ENCODE measurements at places on chromosomes 7 and 10.

- DNase-seq = no peak
Observed at GRCh38 chr10:104233817-104234216, 1.7 kb upstream of the CFAP43 start.

- DNase-seq = no peak
Observed at GRCh38 chr7:85508642-85509410, 322.0 kb upstream of the SEMA3D start.

GRCh38 chr10:93437086-93437945, 44.8 kb downstream of the MYOF start:
- DNase-seq = no peak

GRCh38 chr7:44796034-44796503, 412 bp upstream of the PPIA start:
- DNase-seq = no peak

GRCh38 chr7:92304406-92304893, 58.7 kb downstream of the ANKIB1 start:
- DNase-seq = no peak

DNA sequence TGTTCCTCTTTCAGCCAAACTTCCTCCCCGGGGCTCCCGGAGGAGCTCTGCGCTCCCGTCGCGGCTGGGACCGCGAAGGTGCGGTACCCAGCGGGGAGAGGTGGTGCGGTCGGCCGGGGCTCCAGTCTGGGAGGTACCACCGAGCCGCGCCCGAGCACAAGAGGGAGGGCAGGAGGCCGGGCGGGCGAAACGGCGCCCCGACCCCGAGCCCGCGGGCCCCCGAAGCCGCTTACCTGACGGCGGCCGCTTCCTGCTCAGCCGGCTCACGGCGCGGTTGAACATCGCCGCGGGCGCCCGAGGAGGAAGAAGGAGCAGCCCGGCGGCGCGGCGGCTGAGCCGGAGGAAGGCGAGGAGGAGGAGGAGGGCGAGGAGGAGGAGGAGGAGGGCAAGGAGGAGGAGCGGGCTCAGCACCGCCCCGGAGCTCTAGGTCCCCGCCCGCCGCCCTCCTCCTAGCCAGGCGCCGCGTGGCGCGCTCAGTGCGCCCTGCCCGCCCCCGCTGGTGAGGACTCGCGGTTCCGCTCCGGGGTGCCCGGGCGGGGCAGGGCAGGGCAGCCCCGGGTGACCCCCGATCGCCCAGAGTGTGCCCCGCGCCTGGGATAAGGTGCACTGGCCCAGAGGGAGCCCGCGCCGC, at the start of gene RGS10:
Gene RGS10 (minus strand): TSS at position 363 of the 631 bp plus-strand sequence. CDS start 81 bp downstream, at position 282.
- DNase-seq = peak; percentile 78

GRCh38 chr7:41977151-41977651, 259.8 kb downstream of the GLI3 start:
- no peak for DNase-seq

GRCh38 chr10:21260066-21260465, 265.4 kb downstream of the SKIDA1 start:
- DNase-seq = no peak

DNA sequence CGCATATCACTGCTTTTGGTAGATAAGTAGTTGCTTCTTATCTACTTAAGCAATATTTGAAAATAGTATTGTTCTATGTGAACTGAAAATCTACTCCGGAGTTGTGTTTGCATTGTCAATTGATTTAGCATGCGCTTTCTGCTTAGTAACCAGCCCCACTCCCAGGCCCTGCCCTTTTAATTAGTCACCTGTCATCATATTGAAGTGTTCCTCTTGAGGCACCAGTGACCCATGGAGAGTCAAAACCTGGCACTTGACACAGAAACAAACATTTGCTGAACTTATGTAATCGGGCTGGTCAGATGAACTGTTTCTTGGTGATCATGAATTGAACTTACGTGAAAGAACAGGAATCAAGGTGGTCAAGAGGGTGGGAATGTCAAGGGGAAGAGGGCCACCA, 27.8 kb upstream of the CDHR3 start:
- DNase-seq = no peak

GRCh38 chr7:118793582-118793981, 569.1 kb downstream of the ANKRD7 start:
- no peak for DNase-seq

GRCh38 chr10:118500477-118501104, 94.9 kb downstream of the PRLHR start:
- no peak for DNase-seq

- no peak for DNase-seq
Observed at GRCh38 chr7:42688056-42688371, 223.9 kb downstream of the C7orf25 start.

DNA sequence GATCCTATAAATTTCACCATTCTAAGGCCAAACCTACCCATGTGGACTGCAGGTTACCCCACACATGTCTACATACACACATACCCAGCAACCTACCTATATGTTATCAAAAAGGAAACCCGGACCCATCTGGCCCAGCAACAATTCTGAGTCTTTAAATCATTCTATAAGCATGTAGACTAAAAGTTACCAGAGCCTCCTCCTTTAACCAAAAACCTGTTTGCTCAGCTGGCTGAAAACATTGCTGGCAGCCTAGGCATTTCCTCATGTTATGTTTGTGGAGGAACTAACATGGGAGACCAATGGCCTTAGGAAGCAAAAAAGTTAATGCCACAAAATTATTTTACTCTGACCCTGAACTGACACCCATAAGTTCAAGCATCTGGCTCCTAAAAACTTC, 5.3 kb upstream of the ADCK2 start:
- DNase-seq = no peak

GRCh38 chr7:139571190-139571589, 47.7 kb downstream of the CLEC2L start:
- no peak for DNase-seq

DNA sequence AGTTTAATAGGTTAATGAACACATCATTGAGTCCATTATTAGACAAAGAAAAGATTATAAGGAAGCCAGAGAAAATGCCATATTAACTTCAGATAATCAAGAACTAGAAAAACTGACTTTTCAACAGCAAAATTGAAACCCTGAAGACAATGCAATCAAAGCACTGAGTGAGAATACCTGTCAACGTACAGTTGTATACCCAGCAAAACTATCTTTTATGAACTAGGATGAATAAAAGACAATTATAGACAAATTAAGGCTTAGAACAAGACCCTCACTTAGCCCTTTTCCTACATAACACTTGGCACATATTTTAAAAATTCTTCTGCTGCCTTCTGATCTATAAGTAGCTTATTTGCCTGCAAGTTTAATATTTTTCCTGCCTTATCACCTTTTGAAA, 19.0 kb upstream of the DGKI start:
- no peak for DNase-seq

- no peak for DNase-seq
Observed at GRCh38 chr7:51261950-51262795, 54.4 kb downstream of the COBL start.

GRCh38 chr7:123939784-123940183, 14.7 kb downstream of the SPAM1 start:
- DNase-seq = no peak

DNA sequence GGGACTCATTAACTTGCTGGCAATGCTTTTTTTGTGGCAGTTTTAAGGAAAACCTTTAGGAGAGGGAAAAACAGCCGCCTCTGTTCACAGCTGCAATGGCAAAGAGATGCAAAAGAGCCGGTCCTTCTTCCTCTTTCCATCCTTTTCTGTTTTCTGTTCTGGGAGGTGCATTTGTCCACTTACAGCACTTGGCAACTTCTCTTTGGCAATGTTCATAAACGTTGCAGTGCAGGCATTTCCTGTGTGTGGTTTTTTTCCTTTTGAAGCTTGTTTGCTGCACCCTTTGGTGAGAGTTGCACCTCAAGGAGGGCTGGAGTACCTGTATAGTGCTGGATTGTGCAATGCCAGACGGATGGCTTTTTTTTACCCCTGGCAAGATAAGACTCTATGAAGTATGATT, 53.9 kb upstream of the HABP2 start:
- no peak for DNase-seq

- DNase-seq = no peak
Observed at GRCh38 chr10:5094265-5095205, at the start of gene AKR1C3. TSS of gene AKR1C3 (plus strand) at chr10:5094414. CDS start at chr10:5094445, 31 bp downstream.

DNA sequence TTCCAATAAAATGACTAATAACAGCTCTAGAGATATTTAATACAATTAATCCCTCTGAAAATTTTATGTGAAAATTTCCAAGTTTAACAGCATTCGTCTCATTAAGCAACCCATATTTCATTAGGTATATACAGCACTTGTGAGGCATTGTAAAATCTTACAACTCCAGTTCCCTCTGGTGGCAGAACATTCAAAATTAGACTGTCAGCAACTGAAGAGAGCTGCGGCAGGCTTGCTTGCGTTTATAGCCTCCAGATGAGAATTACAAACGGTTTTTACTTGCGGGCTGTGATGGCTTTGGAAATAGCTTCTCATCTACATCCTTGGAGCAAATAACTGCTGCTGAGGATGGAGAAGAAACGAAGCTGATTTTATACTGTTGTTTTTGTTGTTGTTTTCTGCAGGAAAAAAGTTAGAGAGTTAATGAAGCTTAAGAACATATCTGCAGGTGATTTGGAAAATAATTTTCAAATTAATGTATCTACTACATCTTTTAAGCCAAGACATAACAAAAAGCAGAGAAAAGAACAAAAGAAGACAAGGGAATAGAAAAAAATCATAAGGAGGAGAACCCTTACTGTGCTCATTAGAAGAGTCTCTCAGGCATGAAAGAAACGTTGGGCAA, 171.3 kb downstream of the MAGI2 start:
- no peak for DNase-seq

- DNase-seq = no peak
Observed at GRCh38 chr7:37198041-37198905, 250.4 kb downstream of the ELMO1 start.

DNA sequence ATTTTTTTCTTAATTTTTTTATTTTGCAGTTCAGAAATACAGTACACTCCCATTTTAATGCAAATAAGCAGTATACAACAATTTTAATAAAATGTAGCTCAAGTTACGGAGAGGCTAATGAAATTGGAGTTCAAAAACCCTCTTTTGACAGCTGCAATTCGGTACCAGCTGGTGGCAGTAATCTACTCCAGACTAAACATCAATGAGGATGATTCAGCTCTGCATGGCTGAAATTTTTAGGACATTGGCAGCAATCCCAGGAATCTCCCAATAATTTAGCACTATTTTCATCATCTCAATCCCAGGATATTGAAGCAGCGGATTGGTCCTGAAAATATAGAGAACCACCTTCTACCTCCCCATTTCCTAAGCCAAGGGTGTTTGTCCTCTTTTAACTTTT, 278.8 kb downstream of the CACNA2D1 start:
- DNase-seq = no peak

GRCh38 chr7:158310924-158311666, 276.5 kb downstream of the PTPRN2 start:
- DNase-seq = no peak

GRCh38 chr10:2262333-2262732, 525.0 kb upstream of the ADARB2 start:
- no peak for DNase-seq

DNA sequence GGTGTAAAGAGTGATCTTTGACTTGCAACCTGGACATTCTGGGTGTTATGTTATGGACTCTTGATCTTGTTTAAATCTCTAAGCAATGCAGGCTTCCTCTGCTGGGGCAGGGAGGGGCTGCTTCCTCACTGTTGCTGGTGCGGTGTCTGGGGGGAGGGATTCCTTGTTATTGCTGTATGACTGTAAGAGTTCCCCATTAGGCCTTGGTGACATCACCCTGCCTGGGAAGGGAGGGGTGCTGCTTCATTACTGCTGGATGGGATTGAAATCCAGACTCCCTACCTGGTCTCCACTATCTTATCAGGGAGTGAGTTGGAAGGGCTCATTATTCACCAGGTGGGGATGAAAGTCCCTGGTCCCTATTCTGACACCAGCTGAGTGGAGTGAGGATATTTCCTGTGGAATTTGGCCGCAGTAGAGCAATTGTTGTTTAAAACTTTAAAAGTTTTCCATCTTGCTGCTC, 8.8 kb downstream of the OGDH start:
- no peak for DNase-seq

- no peak for DNase-seq
Observed at GRCh38 chr7:36827726-36828703, 103.7 kb upstream of the AOAH start.

- no peak for DNase-seq
Observed at GRCh38 chr10:74771054-74771453, 55.3 kb upstream of the KAT6B start.

DNA sequence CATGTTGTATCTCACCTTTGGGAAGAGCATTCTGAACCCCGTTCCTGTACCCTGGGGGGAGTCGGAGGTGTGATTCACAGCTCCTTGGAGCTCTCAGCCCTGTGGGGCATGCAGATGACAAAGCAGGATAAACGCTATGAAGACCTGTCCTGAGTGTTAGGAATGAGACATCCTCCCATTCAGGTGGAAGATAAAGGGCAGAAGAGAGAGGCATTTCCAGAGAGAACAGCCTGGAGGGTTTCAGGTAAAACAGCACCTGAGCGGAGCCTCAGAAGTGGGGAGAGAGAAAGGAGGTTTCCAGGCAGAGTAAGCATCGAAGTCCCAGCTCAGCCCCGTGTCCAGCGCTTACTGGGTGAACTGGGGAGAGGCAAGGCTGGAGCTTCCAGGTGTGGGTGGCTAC, 288.9 kb downstream of the KLF6 start:
- DNase-seq = no peak

DNA sequence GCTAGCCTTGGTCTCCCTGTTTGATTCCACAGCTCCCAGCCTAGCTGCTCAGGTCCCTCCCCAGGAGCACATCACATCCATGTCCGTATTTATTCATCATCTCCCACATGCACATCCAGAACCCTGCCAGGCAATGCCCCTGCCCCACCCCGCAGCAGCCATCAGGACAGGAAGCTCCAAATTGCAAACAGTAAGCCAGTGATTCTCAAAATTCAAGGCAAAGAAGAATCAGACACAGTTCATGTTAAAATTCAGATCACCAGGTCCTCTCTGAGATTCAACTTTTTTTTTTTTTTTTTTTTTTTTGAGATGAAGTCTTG, 17.7 kb downstream of the LRRC20 start:
- no peak for DNase-seq

DNA sequence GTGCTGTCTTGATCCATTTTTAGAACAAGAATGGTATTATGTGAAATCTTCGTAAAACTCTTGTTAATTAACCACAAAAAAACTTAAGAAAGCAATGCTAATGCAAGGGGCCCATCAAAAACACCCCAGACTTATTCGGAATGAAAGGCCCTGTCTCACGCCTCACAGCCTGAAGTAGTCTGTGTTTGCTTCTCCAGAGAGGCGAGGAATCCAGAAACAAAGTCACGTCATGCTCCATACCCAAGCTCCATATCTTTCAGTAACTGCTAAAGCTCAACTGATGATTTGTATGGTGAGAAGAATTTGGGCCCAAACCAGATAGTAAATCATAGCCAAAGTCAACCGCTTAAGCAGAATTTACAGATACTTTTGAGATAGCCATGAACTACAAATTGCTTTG, 155.4 kb downstream of the ATE1 start:
- DNase-seq = no peak

DNA sequence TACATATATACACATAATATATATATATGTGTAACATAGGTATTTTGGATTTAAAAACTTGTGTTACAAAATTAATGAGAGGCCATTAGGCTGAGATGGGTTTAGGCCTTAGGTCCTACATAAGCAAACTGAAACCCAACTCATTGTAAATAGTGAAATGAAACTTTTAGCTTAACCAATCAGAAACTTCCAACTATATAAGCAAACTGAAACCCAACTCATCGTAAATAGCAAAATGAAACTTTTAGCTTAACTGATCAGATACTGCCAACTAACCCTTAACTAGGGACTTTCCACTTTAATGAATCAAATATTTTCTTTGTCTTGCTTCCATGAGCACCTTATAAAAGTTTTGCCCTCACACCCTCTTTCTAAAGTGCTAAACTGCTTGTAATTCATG, 17.3 kb upstream of the SAMD9L start:
- no peak for DNase-seq

GRCh38 chr10:118992496-118992895, 37.0 kb upstream of the NANOS1 start:
- DNase-seq = no peak
